ENCODE measurements at places on chromosomes 3 and 15.

DNA sequence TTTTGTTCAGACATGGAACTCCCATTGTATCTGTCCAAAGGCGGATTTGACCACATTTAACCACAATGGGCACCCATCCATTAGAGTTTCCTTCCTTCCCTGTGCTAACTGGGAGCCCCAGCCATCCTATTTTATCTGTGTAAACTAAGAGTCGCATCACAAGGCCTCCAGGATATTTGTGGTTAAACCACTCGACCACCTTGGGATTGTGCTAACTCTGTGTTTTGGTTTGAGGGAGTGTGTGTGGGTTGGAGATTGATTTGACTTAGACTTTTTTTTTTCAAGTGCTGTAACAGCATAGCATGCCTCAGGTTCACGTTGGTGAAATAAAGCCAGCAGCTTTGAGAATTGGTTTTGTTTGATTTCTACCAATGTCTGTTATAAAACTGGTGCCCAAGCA lies 100.4 kb upstream of the TP63 start:
- DNase-seq: no peak

GRCh38 chr3:105118905-105119304 lies 247.8 kb upstream of the ALCAM start:
- no peak for DNase-seq

DNA sequence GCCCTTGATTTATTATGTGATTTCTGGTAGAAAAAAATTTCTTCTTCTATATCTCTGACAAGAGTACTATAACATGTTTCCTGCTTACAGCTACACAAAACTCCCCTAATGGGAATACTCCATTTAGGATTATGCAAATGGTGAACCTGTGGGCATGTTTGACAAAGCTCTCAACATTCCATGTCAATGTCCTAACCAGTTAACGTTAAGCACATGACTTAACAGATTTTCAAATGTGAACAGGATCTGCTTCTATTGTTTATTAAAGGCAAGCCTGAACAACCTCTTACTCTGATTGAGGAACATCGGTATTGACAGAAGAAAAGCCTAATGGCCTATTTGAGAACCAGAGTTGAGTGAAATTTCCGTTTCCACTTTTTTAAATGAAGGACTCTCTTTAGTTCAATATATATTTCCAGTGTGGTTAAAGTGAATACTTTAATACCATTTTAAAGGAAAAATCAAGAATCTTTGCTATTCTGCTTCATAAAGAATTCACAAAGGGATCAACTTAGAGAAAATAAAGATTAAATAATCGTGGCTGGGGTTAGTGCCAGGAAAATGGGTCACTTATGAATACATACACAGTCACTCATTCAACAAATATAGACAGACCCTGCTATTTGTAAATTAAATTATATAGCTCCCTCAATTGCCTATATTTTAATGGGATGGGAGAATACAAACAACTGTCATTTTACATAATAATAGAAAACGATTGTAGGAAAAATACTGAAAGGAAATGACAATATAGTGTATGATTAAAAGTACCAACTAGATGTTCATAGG lies 300.3 kb upstream of the CBLB start:
- no peak for DNase-seq

- no peak for DNase-seq
These were observed 67.8 kb upstream of the ICE2 start for GRCh38 chr15:60546744-60547143.

DNA sequence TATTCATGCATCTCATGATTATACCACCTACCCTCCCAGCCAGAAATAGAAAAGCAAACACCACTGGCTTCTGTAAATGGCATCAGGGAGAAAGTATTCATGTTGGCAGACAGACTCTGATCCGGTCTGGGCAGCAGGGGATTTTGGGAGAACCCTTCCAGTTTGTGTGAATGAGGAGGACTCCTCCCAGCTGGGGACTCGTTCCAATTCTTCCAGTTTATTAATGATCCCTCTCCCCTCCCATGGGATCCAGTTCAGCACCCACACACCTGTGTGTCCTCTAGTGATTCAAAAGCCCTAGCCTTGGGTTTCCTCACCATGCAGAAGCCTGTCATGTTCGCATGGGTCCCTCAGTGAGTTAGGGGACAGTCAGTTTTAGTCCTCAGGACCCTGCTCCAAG lies 110.9 kb downstream of the IQSEC1 start:
- DNase-seq: no peak

Measured in CD4-positive, alpha-beta T cell treated with Interferon gamma for 1 hour (primary cell).